Activated naive CD4-positive, alpha-beta T cell treated with anti-CD3 and anti-CD28 coated beads, Interleukin-2, amount 50 U/mL, for 16 hours (primary cell): ENCODE measurements at places on chromosomes 11 and 22.

- no peak for DNase-seq
Measured at GRCh38 chr11:132579136-132579535, 953.2 kb downstream of the OPCML start.

GRCh38 chr11:1168721-1169161 is 11.0 kb downstream of the MUC5AC start:
- DNase-seq = no peak

DNA sequence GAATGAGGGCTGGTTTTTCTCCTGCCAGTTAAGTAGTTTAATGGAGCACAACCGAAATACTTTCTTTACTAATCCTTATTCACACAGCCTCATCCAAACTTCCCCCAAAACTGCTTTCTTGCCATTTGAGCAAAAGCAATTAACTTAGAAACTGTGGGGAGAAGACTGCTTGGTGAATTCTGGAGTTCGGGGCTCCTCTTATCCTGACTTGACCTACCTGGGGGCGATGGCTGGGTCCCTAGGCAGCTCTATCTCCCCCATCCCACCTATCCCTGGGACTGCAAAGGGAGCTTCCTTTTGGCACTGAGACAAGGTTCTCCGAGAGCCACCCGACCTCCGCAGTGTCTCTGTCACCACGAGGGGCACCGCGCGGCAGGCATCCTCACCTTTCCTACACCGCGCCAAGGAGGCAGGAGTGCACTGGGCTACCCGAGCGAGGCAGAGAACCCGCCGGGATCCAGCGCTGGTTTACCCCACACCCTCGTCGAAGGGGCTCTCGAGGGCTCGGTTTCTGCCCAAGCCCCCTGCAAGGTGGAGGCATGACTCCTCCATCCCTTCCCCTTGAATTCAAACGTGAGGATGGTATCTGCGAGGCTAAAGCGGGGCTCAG is 759 bp downstream of the DESI1 start:
- DNase-seq = peak; percentile 63

DNA sequence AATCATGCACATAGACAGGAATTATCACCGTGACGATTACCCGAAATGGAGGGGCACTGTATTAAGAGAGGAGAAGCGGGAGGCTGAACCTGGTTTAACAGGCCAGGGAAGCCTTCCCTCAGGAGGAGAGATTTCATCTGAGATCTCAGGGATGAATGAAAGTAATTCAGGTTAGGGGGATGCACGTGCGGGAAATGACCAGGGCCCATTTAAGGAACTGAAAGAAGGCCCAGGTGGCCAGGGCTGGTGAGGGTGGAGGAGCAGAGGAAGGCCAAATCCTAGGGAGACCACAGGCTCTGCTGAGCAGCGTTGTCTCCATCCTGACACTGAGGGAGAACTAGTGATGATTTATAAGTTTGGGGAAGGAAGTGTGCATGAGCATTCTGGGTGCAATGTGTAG is 16.3 kb upstream of the OPCML start:
- no peak for DNase-seq

- peak; percentile 35 for DNase-seq
Measured at GRCh38 chr22:38766076-38766777, 10.4 kb upstream of the SUN2 start.

GRCh38 chr11:18699848-18700261 is 1.3 kb downstream of the TMEM86A start:
- DNase-seq = no peak

DNA sequence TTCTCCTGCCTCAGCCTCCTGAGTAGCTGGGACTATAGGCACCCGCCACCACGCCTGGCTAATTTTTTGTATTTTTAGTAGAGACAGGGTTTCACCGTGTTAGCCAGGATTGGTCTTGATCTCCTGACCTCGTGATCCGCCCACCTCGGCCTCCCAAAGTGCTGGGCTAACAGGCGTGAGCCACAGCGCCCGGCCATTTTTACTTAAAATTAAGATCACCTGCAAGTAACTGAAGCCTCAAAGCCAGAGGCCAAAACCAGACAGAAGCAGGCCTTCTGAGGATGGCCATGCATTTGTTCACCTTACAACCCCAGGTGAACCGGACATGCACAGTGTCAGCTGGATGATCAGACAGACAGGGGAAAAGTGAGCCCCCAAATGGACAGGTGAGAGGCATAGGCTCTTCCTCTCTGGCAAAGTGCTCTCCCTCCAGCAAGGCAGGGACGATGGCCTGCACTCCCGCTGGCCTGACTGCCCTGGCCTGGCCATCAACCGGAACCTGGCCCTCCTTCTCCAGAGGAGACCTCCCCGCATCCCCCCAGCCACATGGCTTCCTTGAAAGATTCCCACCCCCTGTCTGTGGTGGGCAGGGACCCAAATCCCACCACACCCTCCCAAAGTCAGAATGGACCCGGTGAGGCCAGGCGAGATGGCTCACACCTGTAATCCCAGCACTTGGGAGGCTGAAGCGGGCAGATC is 25.9 kb downstream of the APOBEC3H start:
- no peak for DNase-seq

DNA sequence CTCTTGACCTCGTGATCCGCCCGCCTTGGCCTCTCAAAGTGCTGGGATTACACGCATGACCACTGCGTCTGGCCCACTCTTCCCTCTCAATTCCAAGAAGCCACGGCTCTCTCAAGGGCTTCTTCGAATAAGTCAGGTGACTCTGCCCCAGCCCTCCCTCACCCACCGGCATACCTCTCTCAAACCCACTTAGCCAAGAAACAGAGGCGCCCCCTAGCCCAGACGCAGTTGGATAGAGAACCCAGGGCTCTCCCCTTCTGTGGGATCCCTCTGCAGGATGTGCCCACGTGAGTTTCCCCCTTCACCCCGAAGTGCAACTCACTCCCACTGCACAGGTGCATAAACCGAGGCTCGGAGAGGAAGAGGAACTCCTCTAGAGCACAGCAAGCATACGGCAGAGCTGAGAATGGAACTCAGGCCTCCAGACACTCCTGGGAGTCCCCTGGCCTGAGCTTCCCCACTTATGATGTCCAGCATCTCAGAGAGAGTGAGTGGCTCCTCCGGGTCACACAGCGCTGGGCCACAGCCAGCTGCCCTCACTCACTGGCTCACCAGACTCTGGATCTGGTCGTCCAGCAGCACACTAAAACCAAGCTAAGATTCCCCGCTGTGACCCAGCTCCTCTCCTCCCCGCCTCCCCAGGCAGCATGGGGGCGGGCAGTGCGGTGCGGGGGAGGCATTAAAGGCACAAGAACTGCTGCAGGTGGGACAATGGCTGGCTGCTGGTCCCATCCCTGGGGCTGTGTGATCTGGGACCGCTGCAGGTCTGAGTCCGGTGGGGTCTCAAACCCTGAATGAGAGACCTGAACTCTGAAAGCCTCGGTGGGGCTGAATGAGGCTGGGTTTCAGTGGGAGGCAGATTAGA is 16.8 kb upstream of the RGL4 start:
- DNase-seq = no peak
